ENCODE measurements at places on chromosomes 11 and 22.

DNA sequence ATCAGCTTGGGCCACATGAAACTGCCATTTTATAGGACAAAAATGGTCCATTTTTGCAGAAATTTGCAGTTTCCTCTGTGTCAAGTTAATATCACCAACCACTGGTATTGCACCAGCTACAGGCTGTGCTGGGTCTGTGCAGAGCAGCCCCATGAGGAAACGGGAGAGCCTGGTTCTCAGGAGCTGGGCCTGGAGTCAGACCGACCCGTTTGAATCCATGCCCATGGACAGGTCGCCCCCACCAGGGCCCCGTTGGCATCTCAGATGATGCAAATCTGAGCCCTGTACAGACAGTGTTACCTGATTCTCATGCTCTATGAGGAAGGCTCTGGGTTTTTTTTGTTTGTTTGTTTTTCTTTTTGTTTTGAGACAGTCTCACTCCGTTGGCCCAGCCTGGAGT lies 9.8 kb upstream of the SEC14L6 start:
- no peak for DNase-seq

DNA sequence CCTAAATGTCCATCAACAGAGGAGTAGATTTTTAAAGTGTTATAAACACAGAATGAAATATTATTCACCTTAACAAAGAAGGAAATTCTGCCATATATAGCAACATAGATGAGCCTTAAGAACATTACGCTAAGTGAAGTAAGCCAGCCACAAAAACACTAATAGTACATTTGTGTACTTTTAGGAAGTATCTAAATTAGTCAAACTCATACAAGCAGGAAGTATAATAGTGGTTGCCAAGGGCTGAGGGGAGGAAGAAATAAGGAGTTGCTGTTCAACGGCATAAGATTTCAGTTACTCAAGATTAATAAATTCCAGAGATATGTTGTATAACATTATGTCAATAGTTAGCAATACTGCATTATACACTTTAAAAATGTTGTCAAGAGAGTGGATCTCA lies 181.7 kb upstream of the ZC3H12C start:
- no peak for DNase-seq

- DNase-seq = no peak
Measured at GRCh38 chr11:14835496-14836492, 56.2 kb downstream of the CYP2R1 start.

DNA sequence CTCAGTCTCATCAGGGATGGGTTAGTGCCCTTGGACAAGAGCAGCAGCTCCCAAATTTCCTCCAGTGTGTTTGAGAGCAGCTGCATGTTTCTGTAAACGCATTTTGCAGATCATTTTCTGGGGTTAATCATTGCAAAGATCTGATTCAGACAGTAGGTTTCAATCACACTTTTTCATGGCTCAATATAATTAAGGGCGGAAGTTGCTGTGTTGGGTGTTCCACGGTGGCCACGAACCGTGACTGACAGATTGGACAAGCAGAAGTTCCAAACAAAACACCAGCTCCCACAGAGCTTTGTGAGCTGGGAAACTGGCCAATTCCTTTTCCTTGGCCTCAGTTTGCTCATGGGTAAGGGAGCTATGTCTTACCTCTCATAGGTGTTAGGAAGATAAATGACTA lies 8.4 kb upstream of the RASSF10 start:
- no peak for DNase-seq

DNA sequence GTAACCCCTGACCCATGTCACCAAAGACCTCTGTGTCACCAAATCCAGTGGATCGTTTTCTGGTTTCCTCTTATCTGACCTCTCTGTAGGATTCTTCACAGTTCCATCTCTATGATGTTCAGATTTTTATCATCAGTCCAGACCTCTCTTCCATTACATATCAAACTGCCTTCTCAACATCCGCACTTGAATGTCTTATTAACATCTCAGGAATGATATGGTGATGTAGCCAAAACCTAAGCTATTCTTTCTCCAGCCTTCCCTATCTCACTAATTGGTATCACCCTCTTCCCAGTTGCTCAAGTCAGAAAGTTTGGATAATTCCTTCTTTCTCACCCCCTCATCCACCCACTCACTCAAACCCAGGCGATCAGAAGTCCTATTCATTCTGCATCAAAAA lies 13.4 kb downstream of the APLNR start:
- no peak for DNase-seq

DNA sequence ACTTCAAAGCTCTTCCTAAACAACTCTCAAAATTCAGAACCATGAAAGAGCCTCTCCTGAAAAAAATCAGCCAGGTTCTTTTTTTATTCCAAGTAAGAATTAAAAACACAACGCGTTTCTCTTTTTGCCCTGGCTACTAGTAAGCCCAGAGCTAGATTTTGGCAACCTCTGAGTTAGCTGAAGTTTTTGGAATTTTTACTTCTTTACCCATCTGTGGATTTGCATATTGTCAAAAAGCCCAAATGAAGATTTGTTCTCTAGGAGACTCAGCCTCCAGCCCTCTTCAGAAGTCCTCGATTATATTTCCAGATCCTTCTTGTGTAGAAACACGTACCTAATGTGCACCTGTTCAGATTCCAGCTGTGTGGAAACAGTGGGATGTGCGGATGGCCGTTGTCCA lies 517.9 kb downstream of the TBC1D22A start:
- DNase-seq = no peak

GRCh38 chr11:17504330-17505107 lies 27.9 kb upstream of the ABCC8 start:
- peak; percentile 79 for DNase-seq

DNA sequence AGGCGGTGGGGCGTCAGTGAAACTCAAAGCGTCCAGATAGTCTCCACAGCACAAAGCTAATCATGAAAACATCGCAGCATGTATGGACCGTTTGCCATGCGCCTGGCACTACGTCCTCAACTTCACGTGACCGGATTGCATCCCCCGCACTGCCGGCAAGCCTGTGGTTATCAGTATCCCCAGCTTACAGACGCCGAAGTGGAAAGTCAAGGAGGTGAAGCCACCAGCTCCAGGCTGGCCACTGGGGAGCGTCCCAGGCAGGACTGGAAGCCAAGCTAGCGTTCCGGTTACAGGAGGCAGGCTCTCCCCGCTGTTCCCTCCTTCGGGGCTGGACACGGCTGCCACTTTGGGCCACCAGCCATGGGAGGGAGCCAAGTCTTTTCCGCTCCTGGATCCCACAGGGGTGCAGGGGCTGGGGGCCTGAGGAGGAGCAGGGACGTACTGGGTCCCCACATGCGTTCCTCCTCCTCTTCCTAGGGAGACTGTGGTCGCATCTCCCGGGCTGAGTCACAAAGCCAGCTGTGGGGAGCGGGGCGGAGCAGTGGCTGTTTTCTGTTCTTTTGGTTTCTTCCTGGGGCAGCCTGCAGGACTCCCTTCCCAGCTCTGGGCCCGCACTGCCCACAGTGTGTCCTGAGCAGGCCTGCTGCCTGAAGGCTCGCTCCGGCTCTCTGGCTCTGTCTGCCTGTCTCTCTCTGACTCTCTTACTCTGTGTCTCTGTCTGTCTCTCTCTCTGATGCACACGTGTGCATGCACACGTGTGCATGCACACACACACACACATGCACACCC lies 4.3 kb upstream of the OSBPL5 start:
- DNase-seq = peak; percentile 86

- no peak for DNase-seq
Measured at GRCh38 chr11:61727401-61727811, 25.0 kb upstream of the MYRF start.

All from islet precursor cell (in vitro differentiated cells).